A673 (cell line): ENCODE measurements at places on chromosomes 4 and X. TPM values are rescaled to one million over a fixed set of nuclear protein-coding genes. Genes with fewer than 3 reads are reported as not detected.

GRCh38 chr4:66569228-66569627, 898.9 kb upstream of the EPHA5 start:
- H3K27ac ChIP-seq: no peak overlapping the region
- no peak overlapping the region for H3K4me3 ChIP-seq
- DNase-seq: no peak
- H3K4me1 ChIP-seq: no peaks in the 10 kb centered on the region

DCAF8L2 gene
- total RNA-seq: not detected in 2 replicates

DNA sequence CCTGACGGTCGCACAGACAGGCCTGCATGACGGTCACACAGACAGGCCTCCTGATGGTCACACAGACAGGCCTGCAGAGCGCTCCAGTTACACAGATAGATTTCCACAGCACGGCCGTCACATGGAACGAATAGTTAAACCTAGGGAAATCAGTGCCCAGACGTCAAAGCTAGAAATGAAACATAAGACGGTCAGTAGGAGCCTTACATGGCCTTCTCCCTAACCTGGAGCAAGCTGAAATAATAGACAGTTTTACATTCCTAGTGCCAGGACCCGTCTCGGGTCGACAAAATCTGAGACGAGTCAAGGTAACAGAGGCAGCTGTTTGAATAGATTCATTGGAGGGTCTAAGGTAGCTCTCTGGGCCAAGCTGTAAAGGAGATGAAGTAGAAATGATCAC, 126.9 kb downstream of the MTNR1A start:
- no peaks in the 10 kb centered on the region for H3K4me1 ChIP-seq
- no peak overlapping the region for H3K27ac ChIP-seq
- no peak overlapping the region for H3K4me3 ChIP-seq
- no peaks in the 10 kb centered on the region for H3K36me3 ChIP-seq
- no peaks in the 10 kb centered on the region for H3K27me3 ChIP-seq
- no peak for DNase-seq

DNA sequence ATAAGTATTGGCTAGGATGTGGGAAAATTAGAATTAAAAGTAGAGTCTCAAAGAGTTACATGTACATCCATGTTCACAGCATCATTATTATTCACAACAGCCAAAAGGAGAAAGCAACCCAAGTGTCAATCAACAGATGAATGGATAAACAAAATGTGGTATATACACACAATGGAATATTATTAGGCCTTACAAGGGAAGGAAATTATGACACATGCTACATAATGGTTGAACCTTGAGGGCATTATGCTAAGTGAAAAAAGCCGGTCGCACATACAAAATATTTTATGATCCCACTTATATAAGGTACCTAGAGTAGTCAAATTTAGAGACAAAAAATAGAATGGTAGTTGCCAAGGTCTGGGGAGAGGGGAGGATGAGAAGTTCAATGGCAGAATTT, 80.1 kb downstream of the HUWE1 start:
- H3K36me3 ChIP-seq: peaks cover 75% of the 10 kb centered on the region
- no peak for DNase-seq
- H3K4me1 ChIP-seq: no peaks in the 10 kb centered on the region
- H3K27ac ChIP-seq: no peak overlapping the region

- no peak overlapping the region for H3K27ac ChIP-seq
- H3K4me3 ChIP-seq: no peak overlapping the region
- no peaks in the 10 kb centered on the region for H3K27me3 ChIP-seq
- H3K36me3 ChIP-seq: peaks cover 55% of the 10 kb centered on the region
Measured at GRCh38 chr4:165343353-165344191, 16.1 kb downstream of the MSMO1 start.

DNA sequence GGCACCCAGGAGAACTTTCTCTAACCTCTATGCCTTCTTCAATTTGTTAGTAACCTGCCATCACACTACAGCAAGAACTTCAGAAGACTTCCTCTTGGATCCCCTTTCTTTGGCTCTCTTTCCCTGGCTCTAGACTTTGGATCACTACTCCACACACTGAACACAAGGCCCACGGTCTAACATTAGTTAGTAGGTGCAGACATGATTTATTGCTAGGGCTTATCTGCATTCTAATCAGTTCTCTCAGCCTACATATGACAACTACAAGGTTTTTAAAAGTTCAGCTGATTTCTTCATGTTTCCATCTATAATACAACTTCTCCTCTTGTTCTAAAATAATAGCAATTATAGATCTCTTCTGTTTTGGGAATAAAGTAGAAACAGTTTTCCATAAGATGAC, 209.1 kb upstream of the ANXA10 start:
- no peaks in the 10 kb centered on the region for H3K4me1 ChIP-seq
- no peaks in the 10 kb centered on the region for H3K36me3 ChIP-seq

- no peak overlapping the region for H3K4me3 ChIP-seq
- no peak for DNase-seq
- H3K27me3 ChIP-seq: no peaks in the 10 kb centered on the region
- H3K4me1 ChIP-seq: peaks cover 22% of the 10 kb centered on the region
- no peaks in the 10 kb centered on the region for H3K36me3 ChIP-seq
Measured at GRCh38 chr4:128524311-128524710, 236.7 kb upstream of the PGRMC2 start.

NRK gene
- total RNA-seq: not detected in 2 replicates

- H3K4me1 ChIP-seq: no peaks in the 10 kb centered on the region
- H3K36me3 ChIP-seq: no peaks in the 10 kb centered on the region
- H3K27ac ChIP-seq: no peak overlapping the region
- DNase-seq: peak; percentile 49
- H3K27me3 ChIP-seq: peaks cover 8% of the 10 kb centered on the region
- no peak overlapping the region for H3K4me3 ChIP-seq
Measured at GRCh38 chrX:11908371-11908770, 150.3 kb downstream of the MSL3 start.

- DNase-seq: peak; percentile 62
- no peaks in the 10 kb centered on the region for H3K4me1 ChIP-seq
- H3K27ac ChIP-seq: no peak overlapping the region
Measured at GRCh38 chr4:99808260-99808857, 8.3 kb upstream of the DAPP1 start.

- no peak overlapping the region for H3K4me3 ChIP-seq
- peaks cover 53% of the 10 kb centered on the region for H3K4me1 ChIP-seq
- no peaks in the 10 kb centered on the region for H3K36me3 ChIP-seq
- DNase-seq: no peak
- peak overlapping the region; percentile 47 for H3K27ac ChIP-seq
Measured at GRCh38 chr4:101306764-101307615, 40.3 kb downstream of the PPP3CA start.

DCAF4L1 gene
- 0.26 and 0.41 TPM in 2 replicates for total RNA-seq

MEPE gene
- not detected in 2 replicates for total RNA-seq

BANK1 gene
- not detected in 2 replicates for total RNA-seq

DNA sequence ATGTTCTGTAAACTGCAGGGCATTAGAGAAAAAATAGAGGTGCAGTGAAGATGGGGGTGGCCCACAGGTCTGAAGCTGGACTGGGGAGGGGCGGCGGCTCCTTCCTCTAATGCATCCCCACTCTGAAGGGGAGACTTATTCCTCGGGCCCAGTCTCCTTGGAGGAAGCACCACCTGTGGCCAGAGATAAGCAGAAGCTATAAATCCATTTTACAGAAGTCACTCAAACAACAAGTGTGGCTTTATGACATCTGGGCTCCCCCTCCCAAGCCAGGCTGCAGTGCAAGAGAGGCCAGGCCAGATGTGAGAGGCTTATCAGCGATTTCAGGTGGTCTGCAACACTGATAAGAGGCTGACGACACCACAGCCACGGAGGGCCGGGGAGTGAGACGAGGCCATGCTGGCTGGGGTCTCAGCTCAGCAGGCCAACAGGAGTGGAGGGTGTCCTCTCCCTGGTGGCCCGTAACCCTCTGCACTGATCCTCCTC, 15.8 kb downstream of the CYTL1 start:
- no peaks in the 10 kb centered on the region for H3K36me3 ChIP-seq
- no peak overlapping the region for H3K27ac ChIP-seq
- DNase-seq: no peak
- H3K4me1 ChIP-seq: no peaks in the 10 kb centered on the region
- no peak overlapping the region for H3K4me3 ChIP-seq
- H3K27me3 ChIP-seq: no peaks in the 10 kb centered on the region

DNA sequence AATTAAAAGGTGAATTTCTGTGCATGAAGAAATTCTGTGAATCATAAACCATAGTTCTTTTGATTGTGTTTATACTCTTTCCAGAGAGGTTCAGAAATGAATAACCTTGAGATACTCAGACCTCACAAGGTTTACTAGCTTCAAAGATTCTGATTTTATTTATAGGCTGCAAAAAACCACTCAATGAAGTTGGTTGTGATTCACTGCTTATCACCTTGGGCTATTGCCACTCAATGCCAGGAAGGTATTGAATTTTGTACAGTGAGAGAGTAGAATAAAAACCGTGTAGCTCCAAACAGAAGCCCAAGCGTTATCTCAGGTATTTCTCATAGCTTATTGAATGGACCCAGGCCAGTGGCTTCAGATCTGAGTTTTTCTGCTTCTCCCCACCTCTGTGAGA, 118.7 kb downstream of the FHIP1A start:
- no peaks in the 10 kb centered on the region for H3K27me3 ChIP-seq
- H3K36me3 ChIP-seq: no peaks in the 10 kb centered on the region
- DNase-seq: no peak
- no peak overlapping the region for H3K27ac ChIP-seq
- H3K4me1 ChIP-seq: peaks cover 4% of the 10 kb centered on the region
